ENCODE measurements at places on chromosomes 12 and 14.

GRCh38 chr14:103026988-103027387, 30.4 kb downstream of the CDC42BPB start:
- no peak for DNase-seq

GRCh38 chr12:93366422-93366821, 11.3 kb upstream of the NUDT4 start:
- no peak for DNase-seq

GRCh38 chr14:61631045-61631687, 64.1 kb upstream of the HIF1A start:
- no peak for DNase-seq

DNA sequence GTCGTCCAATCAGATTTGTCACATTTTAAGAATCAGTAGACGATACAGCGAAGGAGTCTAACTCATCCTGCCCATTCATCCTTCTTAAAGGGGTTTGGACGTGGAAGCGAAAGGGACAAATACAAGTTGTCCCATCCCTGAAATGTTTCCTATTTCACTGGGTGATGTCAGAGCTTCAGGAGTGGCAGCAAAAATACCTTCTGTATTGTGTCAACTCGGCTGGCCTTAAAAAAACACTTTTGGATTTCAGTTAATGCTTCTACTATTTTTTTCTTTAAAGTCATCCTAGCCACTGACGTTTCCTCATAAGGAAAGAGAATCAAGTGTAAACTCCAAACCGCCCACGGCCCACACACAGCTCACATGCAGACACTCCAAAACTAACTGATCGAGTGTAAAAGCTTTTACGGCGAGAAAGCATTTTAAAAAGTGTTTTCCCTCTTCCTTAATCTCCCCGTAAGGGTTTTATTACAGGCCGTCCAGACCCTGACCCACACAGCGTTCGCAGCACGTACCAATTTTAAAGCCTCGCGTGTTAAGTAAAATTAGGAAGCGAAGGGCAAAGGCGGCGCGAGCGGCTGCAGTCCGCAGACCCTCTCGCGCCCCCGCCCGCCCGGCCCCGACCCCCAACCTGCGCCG, 593 bp downstream of the CFL2 start:
- no peak for DNase-seq

DNA sequence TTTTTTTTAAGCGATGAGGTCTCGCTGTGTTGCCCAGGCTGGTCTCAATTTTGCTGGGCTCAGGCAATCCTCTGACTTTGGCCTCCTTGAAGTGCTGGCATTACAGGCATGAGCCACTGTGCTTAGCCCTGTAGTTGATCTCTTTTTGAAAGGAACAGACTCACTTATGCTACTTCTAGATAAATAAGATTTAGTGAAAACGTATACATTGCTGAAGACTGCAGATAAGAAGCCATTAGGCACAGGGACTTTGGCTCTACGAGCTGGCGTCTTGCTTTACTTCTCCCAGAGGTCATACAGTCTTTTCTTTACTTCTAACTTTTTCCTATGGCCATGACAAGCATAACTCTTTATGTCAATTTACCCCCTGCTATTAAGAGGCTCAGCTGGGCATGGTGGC, 9.4 kb downstream of the PTGR2 start:
- DNase-seq, result no peak

DNA sequence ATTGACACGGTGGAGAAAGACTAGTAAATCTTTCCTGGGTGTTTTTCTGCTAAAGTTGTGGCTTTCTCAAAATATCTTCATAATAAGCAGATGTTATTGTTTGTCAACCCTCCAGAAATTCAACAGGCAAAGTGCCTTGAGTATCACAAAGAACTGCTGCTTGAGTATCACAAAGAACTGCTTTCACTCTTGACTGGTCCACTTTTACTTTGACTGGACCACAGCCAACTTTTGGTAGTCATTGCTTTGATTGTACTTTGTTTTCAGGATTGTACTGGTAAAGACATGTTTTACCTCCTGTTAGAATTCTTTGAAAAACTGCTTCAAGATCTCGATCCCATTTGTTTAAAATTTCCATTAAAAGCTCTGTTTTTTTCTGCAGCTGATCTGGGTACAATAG, 62.6 kb downstream of the PDZRN4 start:
- DNase-seq, result no peak

DNA sequence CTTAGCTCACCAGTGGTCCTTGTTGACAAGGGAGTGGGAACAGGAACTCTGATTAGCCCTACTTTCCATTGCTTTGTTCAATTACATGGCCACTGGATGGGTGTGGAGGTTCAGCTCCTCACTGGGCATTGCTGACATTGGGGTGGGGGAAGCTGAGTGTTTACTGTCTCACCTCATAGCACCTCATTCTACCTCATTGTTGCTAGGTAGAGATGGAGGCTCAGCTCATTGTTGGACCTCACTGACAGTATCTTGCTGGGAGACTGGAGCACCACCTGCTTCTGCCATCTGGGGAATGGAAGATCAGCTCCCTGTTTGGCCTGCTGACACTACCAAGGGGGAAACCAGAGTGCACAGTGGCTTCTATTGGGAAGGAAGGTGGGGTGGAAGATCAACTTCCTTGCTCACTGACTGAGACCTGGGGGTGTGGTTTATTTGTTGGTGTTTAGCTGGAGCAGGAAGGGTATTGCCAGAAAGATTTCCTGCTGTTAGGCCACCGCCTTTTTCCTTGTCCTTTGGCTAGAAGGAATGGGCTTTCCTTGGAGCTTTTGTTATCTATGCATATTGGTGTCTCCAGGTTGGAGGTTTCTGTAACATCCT, 1.3 kb upstream of the OR4E2 start:
- no peak for DNase-seq

- no peak for DNase-seq
Measured at GRCh38 chr12:569091-569676, 94.1 kb downstream of the NINJ2 start.

GRCh38 chr14:67746927-67747326, 45.2 kb downstream of the RDH12 start:
- DNase-seq, result no peak

- DNase-seq, result no peak
Measured at GRCh38 chr14:92108345-92109254, 2.2 kb upstream of the ATXN3 start.

DNA sequence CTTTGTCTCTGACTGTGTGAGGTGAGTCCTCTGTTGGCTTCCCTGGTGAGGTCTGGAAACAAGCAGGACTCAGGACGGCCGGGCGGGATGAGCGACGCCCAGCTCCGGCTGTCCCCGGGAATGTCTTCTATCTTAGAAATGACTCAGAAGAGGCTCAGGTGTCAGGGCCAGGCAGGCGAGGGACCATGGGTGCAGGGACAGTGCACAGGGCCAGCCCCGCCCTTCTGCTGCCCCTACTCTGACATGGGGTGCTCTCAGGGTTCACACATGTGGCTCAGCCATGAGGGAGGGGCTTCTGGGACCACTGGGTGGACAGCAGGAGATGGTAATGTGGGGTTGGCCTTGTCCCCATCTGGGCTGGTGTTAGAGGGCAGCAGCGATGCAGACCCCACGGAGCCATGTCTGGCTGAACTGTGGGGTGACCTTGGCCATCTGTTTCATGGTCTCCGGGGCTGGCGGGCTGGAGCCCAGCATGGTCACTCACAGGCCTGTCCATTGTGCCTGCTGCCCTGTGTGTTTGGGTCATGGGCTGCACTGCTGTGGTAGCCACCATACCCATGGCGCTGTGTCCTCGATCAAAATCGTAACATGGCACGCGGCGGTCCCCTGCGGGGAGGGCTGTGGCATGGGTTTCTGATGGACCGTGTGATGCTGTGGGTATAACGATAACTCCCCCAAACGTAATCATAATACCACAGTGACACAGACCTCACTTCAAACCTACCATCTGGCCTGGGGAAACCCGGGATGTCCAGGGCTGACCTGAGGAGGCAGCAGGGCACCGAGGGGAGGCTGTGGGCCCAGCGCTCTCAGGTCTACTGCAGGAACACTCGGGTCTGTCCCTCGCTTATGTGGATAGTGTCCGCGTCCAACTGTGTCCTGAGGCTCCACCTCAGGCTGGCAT, 368.8 kb downstream of the TMEM121 start:
- DNase-seq, result no peak

- no peak for DNase-seq
Measured at GRCh38 chr14:33508126-33509062, 442.5 kb downstream of the EGLN3 start.

- no peak for DNase-seq
Measured at GRCh38 chr14:23430723-23431085, 4.8 kb downstream of the MYH7 start.

DNA sequence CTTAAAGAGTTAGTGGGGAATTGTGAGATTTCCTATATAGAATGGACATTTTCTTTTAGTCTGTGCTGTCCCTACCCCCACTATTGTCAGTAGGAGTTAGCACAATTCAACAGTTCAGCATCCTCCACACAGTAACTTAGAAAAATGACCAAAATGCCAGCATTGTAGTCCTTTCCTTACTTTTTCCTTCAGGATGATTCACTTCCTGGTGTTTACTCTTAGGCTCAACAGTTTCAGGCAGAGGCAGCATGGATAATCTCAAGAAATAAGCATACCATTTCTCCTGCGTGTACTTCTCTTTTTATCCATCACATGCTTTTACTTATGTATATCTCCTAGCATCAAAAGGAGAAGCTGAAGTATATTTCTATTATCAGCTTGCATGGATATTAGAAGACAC, 683.4 kb downstream of the SLC16A7 start:
- no peak for DNase-seq

GRCh38 chr14:38517426-38517825, 261.5 kb upstream of the CLEC14A start:
- DNase-seq, result no peak

DNA sequence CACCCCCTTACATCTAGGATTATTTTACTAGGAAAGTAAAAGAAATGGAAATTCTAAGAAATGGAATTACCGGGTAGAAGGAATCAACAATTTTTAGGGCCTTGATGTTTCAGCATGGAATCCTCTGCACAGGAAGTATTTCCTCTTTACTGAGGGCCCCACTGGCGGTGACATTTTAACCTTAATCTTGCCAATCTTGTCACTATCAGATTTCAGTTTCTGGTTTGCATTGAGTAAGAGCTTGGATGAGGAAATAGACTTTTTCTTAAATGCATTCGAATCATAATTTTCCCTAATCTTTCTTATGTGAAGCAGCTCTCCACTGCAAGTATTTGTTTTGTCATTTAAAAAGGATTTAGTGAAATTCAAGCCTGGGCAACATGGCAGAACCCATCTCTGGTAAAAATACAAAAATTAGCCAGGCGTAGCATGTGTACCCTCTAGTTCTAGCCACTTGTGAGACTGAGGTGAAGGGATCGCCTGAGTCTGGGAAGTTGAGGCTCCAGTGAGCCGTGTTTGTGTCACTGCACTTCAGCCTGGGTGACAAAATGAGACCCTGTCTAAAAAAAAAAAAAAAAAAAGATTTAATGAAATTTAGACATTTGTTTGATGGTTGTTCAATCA, 40.7 kb downstream of the TPCN1 start:
- no peak for DNase-seq

- no peak for DNase-seq
Measured at GRCh38 chr12:11762723-11763326, 113.4 kb downstream of the ETV6 start.

- no peak for DNase-seq
Measured at GRCh38 chr12:9856894-9857293, 12.3 kb downstream of the CLEC2B start.

- no peak for DNase-seq
Measured at GRCh38 chr12:122124370-122124769, 45.8 kb downstream of the MLXIP start.

GRCh38 chr12:110698171-110698902, 9.4 kb upstream of the HVCN1 start:
- DNase-seq, result peak; percentile 65

DNA sequence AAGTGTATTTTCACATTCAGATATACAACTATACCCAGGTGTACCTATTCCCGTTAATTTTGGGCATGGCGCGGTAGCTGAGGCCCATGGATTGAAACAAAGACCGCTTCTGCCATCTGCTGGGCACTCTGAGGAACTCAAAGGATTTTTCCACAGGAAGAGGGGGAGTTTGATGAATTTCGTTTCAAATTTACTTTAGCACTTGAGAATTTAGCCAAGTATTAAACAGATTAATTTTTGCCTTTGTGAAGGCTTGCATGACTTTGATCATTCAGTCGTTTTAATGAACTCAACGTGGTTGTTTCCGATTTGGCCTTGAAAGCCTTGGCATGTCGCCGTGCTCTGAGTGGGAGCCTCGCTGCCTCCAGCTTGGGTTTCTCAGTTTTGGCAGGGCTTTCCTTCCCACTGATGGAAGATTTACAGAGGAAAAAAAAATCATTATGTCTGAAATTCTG, 153.2 kb upstream of the DDHD1 start:
- DNase-seq, result peak; percentile 9

- no peak for DNase-seq
Measured at GRCh38 chr14:23469906-23470403, 452 bp downstream of the NGDN start.

GRCh38 chr12:53585448-53586125, 40.6 kb downstream of the ATF7 start:
- DNase-seq, result no peak

GRCh38 chr14:72420749-72421474, 473.0 kb downstream of the DPF3 start:
- peak; percentile 27 for DNase-seq

GRCh38 chr14:32588448-32589320, 259.6 kb downstream of the AKAP6 start:
- no peak for DNase-seq

DNA sequence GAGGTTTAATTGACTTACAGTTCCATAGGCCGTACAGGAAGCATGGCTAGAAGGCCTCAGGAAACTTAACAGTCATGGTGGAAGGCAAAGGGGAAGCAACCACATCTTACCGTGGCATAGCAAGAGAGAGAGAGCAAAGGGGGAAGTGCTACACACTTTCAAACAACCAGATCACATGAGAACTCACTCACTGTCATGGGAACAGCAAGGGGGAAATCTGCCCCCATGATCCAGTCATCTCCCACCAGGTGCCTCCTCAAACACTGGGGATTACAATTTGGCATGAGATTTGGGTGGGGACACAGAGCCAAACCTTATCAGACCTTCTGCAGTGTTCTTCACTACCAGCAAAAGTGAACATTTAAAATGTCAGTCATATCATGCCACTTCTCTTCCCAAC, 58.9 kb downstream of the USP15 start:
- no peak for DNase-seq

GRCh38 chr12:69929531-69929930, 104.5 kb downstream of the MYRFL start:
- no peak for DNase-seq
